ENCODE measurements at places on chromosomes 7 and 10. TPM values are rescaled to one million over a fixed set of nuclear protein-coding genes. Genes with fewer than 3 reads are reported as not detected.

The EPHA1 gene
- polyA plus RNA-seq, result 5.8 TPM

The ZNF282 gene
- 21.7 TPM for polyA plus RNA-seq

The SPDYE16 gene
- polyA plus RNA-seq, result 4.5 TPM

The SAMD9 gene
- 2.9 TPM for polyA plus RNA-seq

The IKZF1 gene
- 3.2 TPM for polyA plus RNA-seq

The VWC2 gene
- polyA plus RNA-seq, result 0.04 TPM

The SMNDC1 gene
- 33.9 TPM for polyA plus RNA-seq

The CHAT gene
- polyA plus RNA-seq, result not detected

The CCL26 gene
- 1.6 TPM for polyA plus RNA-seq

The ABCA13 gene
- polyA plus RNA-seq, result 0.10 TPM

The GPR146 gene
- 6.2 TPM for polyA plus RNA-seq

Measured in hindlimb muscle (tissue), 1 donor.